Retinal pigment epithelial cell (primary cell): ENCODE measurements at places on chromosomes 7 and 10.

DNA sequence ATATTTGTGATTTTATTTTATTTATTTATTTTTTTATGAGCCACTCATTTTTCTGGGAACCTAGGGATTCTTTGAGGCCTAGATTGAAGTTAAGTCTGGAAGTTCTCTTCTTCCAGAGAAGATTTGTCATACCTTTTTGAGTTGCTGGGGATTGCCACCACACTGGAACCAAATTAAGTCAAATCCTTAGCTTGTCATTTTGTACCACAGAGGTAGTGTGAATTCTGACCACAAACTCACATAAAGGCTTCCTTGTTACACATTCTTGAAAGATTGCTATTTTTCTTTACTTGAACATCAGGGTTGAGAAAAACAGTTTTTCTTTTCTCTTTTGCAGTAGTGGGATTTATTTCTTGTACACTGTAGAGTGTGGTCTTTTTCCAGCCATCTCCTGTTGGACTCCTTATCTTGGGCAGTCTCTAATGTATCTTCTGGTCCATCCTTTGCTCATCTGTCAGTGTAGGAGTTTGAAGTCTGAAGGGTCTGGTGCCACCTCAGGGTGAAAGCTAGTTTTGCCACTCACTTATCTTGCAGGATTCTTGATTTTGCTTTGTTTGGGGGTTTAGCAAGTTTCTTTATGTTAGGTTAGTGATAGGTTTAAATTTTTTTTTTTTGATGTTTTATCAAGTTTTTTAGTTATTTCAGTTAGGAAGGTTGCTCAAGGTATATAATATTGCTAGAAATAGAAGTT is 24.8 kb downstream of the PCBD1 start:
- DNase-seq: no peak

GRCh38 chr10:128498378-128498730 is 372.1 kb upstream of the MKI67 start:
- no peak for DNase-seq

DNA sequence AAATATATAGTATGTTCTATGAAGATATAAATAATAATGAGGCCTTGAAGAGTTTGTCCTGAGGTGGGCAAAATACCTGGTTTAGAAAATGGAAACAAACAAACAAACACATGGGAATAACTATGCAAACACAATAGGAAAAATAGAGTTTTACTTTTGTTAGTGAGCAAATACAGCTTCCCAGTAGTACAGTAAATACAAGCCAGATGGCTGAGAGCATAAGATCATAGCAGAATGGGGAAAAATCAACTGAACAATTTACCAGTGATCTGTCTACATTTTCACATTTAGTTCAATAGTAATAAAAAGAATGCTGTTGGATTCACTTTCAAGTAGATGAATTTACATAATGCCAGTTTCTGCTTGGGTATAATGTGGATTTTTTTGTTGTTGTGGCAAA is 45.1 kb downstream of the ADD3 start:
- no peak for DNase-seq

DNA sequence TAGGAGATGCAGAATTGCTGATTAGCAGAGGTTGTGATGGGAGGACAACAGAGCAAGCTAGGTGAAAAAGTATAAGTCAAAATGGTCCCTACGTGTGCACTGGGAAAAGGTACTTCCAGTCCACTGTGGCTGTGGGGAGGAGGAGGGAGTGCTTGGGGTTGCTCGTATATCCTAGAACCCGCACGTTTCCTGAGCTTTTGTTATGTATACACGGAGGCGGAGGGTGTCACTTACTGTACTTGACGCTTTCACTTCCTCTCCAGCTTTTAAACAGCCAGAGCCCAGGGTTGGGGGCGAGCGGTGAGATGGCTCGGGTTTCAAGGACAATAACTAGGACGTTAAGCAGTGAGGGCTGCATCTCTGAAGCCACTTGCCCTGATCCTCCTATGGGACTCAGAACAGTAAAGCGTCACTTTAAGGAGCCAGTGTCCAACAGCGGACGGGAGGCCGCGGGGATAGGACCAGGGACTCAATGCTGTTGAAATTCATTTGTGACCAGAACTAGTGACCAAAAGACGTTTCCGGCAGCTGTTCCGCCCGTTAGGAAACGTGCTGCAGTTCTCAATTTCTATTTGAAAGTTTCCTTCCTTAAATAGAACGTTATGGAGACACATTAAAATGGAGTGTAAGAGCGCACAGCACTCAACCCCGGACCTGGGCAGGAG is 985 bp upstream of the ETV1 start:
- no peak for DNase-seq

DNA sequence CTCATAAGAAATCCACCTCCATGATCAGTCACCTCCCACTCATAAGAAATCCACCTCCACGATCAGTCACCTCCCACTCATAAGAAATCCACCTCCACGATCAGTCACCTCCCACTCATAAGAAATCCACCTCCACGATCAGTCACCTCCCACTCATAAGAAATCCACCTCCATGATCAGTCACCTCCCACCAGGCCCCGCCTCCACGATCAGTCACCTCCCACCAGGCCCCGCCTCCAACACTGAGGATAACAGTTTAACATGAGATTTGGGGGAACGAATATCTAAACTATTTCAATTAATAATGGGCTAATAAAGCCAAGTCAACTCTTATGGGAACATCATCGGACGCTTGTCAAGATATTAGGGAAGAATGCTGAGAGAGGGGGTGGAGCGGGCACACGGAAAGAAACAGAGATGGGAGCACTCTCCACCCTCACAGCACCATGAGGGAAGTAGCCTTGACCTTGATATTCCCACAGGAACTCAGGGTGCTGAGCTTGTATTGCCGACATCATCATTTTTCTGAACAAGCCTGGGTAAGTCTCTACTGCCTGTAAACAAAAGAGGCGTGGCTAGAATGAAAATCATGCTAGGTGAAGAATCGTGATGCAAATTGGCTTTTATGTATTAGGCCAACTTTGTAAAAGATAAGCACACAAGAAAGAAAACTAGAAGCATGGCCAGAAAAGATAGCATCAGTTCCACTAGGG is 303.5 kb upstream of the KLF6 start:
- DNase-seq: no peak

DNA sequence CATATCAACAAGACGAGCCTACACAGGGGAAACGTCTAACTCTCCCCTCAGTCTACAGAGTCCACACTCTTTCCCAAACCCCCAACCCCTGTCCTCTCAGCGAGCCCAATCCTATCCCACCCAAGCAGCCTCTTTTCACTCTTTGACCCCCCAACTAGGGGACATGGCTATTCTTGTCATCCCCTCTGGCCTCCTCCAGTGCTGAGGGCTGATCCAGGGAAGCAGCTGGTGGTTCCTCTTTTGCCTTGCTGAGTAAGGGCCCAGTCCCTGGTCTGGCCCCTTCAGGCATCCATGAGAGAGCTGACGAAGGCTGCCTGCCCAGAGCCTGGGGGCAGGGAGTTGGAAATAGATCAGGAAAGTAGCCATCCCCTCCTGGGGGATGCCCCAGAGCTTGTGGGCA is 6.4 kb downstream of the NOBOX start:
- no peak for DNase-seq

DNA sequence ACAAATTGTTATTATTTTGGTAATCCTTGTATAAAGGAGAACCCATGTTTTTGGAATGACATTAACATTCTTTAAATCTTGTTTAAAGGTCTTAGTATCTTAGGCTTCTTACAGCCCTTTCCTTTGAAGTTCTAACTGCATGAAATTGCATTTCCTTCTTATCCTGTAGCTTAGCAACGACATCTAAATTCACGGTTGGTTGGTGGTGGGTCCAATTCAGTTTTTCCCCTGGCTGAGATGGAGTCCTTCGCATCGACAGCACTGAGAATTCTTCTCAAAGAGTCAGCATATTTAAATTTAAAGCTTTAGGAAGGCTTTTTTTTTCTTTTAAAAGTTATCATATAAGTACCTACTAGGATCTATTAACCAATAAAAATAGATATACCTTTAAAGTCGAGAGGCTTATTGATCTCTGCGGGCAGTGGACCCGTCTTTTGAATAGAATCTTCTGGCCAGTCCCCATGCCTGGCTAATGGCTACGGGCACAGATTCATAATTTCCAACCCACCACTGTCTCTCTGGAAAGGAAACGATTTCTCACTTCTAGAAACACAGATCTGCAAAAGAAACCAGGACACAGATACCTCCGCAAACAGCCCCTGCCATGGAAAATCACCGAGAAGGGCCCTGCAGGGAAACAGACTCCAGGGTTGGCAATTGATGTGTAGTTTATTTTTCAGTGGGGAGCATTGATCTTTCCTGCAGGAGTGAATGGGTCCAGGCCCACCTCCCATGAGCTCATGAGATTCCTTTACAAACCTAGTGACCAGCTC is 63.4 kb downstream of the RAMP3 start:
- DNase-seq: no peak

GRCh38 chr7:138602451-138602850 is 98.7 kb downstream of the SVOPL start:
- DNase-seq: no peak

DNA sequence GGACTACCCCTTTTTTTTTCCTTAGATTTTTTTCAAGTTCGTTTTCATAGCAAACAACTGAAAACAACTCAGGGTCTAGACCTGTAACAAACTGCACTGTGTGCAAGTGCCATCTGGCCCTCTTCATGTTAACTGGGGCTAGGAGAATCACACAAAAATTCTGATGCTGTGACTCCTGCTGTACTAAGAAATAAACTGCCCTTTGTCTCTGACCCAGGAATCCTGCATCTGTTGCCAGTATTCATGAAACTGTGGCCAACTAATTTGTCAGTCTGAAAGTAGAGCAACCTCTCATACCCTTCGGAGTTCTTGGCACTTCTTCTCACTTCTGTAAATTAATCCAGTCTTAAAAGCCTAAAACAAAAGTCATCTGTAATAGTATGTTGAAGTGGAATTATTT is 218.4 kb upstream of the PCDH15 start:
- DNase-seq: peak; percentile 56

- DNase-seq: no peak
Observed at GRCh38 chr10:5959581-5960069, 17.7 kb downstream of the IL15RA start.

GRCh38 chr10:6218692-6219493 is 16.2 kb downstream of the PFKFB3 start:
- no peak for DNase-seq

- no peak for DNase-seq
Observed at GRCh38 chr10:128178302-128178958, 52.2 kb upstream of the MKI67 start.

- DNase-seq: no peak
Observed at GRCh38 chr10:49498425-49498824, 40.5 kb downstream of the ERCC6 start.

DNA sequence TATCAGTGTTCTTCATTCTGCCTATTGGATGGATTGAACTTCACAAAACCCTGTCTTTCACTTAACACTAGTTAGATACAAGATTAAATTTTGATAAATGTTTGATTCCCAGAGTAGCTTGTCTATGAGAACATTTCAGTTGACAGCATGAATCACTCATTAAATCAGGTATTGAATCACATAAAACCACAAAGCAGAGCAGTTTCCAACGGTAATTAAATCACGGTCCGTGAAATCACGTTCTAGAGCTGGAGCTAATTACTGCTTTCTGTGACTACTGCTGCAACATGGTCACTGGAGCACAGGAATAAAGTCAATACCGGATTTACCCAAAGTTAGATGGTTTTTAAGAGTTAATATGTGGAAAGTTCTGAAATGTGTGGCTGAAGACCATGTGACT is 257.8 kb upstream of the PCDH15 start:
- DNase-seq: no peak

DNA sequence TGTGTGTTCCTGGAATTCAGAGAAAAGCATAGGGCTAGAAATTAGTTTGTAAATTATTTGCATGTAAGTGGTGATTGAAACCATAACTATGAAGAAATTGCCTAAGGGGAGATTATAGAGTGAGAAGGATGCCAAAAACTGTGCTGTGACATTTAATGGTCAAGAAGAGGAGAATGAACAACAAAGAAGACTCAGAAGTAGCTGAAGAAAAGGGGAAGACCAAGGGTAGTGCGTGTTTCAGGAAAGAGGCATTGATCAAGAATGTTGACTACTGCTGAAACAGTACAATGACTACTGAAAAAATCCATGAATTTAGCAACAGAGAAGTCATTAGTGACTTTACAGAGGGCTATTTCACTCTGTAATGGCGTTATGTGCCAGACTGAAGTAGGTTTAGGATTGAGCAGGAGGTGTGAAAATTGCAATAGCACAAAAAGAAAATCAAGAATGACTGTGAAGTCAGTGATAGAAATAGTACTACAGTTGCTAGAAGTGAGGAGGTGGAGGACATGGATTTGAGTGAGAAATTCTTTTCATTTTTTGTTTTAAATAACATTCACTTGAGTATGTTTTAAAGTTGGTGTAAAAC is 28.9 kb upstream of the SAMD9L start:
- DNase-seq: no peak

GRCh38 chr10:66747451-66747850 is 178.4 kb upstream of the LRRTM3 start:
- peak; percentile 98 for DNase-seq

GRCh38 chr7:11714676-11715075 is 117.3 kb downstream of the THSD7A start:
- DNase-seq: no peak

GRCh38 chr10:96585736-96586418 is 935 bp downstream of the TM9SF3 start:
- DNase-seq: no peak

DNA sequence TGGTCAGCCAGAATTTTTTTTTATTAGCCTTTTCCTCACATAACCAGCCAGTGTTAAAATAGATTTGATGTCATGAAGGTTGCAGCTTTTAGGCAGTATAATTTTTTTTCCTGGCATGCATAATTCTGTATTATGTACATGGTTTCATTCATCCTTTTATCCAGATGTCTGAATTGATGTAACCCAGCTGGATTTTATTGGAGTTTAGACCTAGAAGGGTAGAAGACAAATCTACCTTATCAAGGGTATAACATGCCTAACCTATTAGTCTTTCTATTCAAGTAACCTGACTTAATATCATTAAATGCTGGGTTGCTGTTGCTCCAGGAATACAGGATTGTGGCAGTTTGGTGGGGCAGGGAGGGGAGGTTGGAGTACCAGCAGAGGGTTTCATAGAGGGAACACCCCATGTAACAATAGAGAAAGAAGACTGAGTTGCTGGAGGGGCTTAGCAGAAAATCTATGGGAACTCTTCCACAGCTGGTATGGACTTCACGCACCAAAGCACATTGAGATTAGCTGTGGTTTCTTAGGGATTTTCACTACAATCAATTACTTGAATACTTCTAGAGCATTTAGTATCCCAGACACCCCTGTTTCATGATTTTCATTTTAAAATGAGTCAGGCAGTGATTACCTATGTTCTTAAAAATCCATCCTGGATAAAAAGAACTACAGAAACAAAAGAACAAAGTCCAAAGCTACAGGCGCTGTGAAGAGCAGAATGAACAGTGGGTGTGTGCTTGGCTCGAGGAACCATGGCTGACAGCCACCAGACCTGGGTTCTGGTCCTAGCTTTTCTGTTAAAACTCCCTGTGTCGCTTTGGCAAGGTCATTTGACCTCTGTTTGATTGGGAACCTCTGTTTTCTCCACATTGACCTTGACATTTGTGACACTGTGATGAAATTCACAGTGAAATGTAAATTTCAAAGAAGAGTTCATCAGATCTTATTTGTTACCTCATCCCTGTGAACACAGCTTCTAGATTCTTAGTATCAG is 93.5 kb downstream of the CREM start:
- DNase-seq: peak; percentile 87

GRCh38 chr7:78760620-78761355 is 692.7 kb downstream of the MAGI2 start:
- DNase-seq: no peak
